ENCODE measurements at places on chromosomes 5 and 9.

GRCh38 chr9:15080401-15080800 lies 170.2 kb upstream of the FREM1 start:
- DNase-seq, result no peak

DNA sequence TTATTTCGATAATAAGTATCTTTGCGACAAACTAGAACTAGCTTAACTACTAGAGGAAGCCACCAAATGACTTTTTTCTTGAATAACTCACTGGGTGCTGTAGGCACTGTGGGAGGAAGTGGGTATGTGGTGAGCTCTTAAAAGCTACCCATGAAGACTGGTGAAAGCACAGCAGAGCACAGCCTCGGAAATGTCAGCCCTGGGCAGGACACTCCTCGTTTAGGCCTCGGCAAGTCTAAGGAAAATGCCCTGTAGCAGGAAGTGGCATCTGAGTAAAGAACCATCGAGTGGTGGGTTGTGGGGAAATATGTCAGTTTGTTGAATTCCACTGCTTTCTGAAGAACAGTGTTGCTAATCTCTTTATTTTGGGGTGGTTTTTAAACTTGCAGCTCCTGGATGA lies 44.0 kb upstream of the NCS1 start:
- DNase-seq, result no peak

DNA sequence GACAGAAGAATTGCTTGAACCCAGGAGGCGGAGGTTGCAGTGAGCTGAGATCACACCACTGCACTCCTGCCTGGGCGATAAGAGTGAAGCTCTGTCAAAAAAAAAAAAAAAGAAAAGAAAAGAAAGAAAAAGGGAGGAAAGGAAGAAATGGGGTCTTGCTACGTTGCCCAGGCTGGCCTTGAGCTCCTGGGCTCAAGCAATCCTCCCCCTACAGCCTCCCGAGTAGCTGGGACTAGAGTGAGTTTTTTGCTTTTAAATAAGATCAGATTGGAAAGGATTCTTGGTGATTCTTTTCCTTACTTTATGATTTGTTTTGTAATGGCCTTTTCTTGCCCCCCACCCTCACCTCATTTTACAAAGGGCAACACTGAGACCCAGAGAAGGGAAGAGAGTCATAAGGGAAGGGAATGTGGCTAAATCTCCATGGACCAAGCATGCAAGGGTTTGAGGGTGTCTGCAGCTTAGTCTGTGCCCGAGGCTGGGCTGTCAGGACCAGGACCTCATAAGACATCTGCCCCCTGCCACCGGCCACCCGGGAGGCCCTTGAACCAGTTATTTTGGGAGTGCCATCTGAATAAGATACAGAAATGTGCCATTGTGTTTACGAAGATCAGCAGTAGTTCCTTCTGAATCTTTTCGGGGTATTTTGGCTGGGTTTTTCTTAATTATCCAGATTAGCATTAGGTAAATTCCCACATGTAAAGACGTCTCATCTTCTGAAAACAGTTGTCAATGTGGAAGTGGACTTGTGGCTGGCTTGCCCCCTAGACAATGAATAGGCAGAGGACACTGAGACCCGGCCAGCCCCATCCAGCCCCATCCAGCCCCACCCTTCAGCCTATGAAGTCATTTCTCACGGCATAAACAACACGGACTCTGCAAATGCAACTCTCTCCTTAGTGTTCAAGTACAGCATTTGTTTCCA lies 44.5 kb upstream of the GRHPR start:
- DNase-seq, result no peak

GRCh38 chr9:127783111-127784008 lies 2.5 kb upstream of the CDK9 start:
- no peak for DNase-seq

DNA sequence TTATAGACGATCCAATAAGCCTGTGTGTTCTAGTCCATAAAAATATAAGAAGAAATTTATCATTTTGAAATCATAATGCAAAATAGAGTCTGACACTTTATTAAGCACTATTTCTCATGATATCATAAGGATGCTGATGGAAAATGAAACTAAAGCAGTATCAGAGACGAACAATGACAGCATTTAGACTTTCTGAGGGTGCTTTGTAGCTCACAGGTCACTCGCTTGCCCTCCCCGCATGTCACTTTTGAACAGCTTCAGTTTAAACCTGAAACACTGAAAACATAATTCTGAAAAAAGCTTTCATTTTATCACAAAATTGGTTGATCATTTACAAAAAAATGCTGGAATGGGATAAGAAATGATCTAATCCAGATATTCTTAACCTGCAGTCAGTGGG lies 247.1 kb downstream of the EBF1 start:
- no peak for DNase-seq

DNA sequence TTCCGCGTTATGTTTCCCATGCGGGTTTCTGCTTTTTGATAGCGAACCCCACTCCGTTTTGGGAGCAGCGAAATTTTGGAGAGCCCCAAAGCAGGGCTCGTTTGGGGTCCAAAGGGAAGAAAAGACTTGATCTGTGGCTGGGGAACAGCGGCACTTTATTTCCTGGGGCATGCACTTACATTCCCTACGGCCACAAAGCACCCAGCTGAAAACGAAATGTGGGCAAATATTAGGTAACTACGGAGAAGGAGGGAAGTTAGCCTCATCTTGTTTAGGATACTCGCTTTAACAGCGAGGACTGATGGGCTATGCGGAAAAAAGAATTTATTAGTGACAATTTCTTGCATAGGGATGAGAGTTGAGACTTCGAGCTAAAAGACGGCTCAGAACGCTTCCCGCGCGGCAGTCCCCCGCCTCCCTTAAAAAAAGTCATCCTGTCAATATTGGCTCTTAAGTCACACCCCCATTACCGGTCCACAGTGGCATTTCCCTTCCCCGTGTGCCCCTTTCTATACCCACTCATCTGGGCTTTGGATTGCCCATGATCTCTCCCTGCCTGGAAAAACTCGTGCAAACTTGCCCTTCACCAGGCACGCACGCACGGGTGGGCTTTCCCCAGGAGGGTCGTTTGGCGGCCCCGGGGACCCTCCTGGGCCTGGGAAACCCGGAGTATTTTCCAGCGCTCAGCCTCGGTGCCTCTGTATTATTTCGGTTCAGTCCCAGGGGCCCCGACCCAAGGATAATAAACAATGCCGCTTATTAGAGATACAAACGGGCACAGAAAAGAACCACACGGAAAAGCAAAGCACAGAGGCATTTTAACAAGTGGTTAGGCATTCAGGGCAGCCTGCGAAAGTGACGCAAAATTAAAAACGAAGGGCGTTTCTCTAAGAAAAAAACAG lies 35.8 kb upstream of the NFIB start:
- no peak for DNase-seq

GRCh38 chr5:74337254-74337983 lies 303.1 kb downstream of the ENC1 start:
- no peak for DNase-seq

GRCh38 chr5:126921241-126922091 lies 108.9 kb downstream of the MARCHF3 start:
- DNase-seq, result no peak

- DNase-seq, result no peak
These were observed 638.3 kb downstream of the NR2F1-AS1 start for GRCh38 chr5:92942762-92943161.

- DNase-seq, result no peak
These were observed 42.5 kb downstream of the CYSTM1 start for GRCh38 chr5:140217299-140218026.

DNA sequence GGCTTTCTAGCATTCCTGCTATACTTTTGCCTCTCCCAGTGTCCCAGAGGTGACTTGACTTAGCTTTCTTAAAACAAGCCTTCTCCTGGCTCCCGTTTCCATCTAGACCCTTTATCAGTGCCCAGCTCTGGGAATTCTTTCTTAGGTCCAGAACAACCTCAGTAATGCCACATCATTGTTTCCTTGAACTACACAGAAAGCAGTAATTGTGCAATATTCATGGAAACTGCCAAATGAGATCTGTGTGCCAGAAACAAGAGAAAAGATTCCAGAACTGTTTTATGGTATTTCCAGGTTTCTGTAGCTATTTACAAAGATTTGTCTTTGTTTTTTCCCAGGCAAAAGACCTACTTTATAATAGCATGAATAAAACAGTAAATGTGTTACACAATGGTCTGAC lies 391.3 kb downstream of the SLCO4C1 start:
- no peak for DNase-seq

- DNase-seq, result no peak
These were observed 570.7 kb downstream of the CAAP1 start for GRCh38 chr9:26321935-26322334.

GRCh38 chr5:37791321-37791720 lies 48.5 kb downstream of the GDNF start:
- no peak for DNase-seq

DNA sequence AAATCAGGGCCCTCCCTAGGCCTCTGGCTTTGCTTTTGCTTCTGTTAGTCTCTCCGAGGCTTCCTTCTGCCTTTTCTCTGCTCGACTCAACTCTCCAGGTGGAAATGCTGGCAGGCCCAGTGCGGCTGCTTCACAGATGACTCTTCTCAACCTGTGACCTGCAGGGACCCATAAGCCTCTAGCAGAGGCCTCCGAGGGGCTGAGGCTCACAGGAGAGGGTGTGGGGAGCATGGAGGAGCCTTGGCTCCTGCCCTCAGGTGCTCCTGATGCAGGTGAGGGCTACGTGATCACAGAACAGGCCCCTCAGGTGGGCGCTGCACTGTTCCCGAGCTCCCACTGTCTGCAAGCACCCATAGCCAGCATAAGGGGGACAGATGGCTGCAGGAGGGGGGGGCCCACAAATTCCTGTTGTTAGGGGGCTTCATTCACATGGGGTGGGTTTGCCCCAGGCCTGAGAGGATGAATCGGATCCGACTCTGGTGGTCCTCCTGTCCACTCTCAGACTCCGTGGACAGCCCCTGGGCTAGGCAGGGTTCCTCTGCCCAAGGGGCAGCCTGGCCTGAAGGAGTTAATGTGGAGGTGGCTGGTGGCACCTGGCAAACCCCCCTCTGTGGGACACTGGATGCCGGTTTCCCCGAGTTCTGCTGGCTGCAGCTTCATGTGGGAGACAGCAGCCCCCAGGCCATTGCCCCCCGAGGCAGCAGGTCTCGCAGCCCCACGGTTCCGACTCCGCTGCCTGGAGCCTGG lies 10.9 kb upstream of the FCN2 start:
- no peak for DNase-seq

DNA sequence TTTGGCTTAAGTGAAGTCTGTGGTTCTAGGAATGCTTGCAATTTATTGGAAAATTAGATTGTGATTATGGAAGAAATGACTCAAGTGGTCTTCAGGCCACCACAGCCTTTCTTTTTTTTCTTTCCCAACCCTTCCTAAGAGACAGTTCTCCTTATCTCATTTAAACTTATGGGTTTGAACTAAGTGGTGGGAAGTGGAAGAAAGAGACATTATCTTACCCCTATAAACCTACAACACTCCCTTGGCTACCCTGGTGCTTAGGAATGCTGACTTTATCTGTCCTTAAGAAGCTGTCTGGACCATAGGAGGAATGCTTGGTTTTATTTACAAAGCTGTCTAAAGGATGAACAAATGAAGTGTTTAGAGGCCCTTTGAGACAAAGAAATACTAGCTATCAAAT lies 5.1 kb upstream of the ERAP1 start:
- no peak for DNase-seq

- DNase-seq, result no peak
These were observed 3.4 kb upstream of the HMCN2 start for GRCh38 chr9:130262061-130262745.

DNA sequence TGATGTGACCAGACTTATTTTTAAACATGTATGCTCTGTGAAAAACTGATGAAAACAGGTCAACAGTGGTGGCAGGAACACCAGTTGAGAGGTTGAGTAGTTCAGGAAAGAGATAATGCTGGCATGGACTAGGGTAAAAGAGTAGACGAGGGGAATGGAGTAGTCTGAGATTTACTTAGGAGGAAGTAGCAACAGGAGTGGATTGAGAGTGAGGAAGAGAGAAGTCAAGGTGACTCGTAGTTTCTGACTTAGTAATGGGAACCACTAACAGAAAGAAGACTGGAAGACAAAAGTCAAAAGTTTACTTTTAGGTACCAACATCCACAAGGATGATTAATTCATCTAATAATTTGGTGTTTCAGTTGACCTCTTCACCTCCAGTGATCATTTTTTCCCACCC lies 3.6 kb downstream of the SRA1 start:
- no peak for DNase-seq

GRCh38 chr9:83469722-83470121 lies 68.5 kb downstream of the FRMD3 start:
- no peak for DNase-seq

DNA sequence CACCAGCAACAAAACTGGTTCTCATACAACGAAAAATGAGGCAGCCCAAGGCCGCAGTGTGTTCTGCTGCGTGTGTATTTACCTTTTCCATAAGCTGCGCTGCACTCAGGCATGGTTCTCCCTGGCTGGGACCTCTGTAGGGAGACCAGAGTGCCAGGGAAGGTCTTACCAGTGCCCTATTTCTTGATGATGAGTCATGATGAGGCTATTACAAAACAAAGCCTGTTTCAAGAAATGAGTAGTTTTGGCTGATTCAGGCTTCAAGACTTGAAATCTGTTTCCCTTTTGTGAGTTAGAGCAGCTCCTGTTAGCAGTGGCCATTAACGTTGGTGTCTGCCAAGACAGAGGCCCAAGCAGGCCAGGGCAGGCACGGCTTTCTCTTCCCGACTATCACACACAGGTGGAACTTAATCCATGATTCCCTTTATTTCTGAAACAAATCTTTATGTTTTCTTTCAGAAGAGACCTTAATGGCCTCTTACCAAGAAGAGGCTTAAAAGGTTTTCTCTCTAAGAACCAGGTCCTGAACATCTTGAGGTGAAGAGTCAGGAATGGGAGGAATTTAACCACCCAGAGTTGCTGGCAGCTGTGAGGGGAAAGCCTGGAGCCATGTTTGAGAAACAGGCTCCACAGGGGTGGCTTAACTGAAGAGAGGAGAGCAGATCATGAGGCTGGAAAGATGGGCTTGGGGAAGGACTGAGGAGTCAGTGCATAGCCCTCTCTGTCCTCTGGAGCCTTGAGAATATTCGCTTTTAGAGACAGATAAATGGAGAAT lies 41.4 kb upstream of the TIFAB start:
- no peak for DNase-seq

DNA sequence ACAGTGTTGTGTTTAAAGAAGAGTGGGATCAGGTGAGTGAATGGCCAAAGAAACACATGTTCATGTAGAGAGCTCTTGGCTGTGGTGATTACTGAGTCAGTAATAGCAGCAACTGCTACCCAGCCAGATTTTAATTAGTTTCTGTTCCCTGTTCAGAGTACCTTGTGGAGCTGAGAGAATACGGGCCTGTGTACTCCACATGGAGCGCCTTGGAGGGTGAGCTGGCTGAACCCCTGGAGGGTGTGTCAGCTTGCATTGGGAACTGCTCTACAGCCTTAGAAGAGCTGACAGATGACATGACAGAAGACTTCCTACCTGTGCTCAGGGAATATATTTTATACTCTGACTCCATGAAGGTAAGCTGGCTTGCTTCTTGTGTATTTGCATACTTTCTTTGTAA lies 52.3 kb downstream of the SLC46A2 start:
- DNase-seq, result no peak
